ENCODE measurements at places on chromosomes 1 and 21. TPM values are rescaled to one million over a fixed set of nuclear protein-coding genes. Genes with fewer than 3 reads are reported as not detected.

PIK3C2B gene
- polyA plus RNA-seq: 2.6 TPM

DNA sequence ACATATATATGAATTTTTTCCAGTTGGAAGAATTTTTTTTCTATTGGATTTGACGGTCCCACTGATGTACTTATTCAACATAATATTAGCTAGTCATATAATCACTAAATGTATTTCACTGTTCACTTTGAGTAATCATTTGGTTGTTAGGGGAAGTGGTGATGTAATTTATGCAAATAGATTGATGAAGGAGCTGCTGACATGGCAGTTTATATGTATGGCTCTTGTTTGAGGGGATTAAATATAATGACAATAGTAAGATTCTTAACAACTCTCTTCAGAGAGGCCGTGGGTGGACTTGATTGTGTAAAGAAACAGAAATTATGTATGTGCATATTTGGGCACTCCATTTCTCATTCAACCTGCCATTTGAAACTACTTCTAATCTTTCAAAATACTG is 653.6 kb upstream of the ADGRL4 start:
- no peaks in the 10 kb centered on the region for H3K36me3 ChIP-seq
- no peak overlapping the region for H3K4me3 ChIP-seq
- H3K27me3 ChIP-seq: no peaks in the 10 kb centered on the region
- no peak for DNase-seq
- H3K4me1 ChIP-seq: no peaks in the 10 kb centered on the region

BACH1 gene
- polyA plus RNA-seq: 22.5 TPM

DNA sequence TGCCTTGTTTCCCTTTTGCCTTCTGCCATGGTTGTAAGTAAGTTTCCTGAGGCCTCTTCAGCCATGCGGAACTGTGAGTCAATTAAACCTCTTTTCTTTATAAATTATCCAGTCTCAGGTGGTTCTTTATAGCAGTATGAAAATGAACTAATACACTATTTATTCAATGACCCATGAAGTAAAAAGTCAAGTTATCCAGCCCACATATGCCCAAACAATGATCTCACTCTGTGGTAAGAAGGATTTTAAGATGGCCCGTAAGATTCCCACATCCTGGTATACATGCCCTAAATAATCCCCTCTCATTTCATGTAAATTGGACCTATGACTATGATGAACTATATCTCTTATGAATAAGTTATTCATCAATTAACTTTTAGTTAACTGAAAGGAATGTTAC is 1008.3 kb upstream of the B3GALT2 start:
- H3K27ac ChIP-seq: no peak overlapping the region
- H3K27me3 ChIP-seq: no peaks in the 10 kb centered on the region

IL12RB2 gene
- 0.52 TPM for polyA plus RNA-seq

GPR3 gene
- polyA plus RNA-seq: not detected

CYP4X1 gene
- polyA plus RNA-seq: not detected

GRCh38 chr1:101239095-101240040 is 2.5 kb downstream of the S1PR1 start:
- peaks cover 49% of the 10 kb centered on the region for H3K36me3 ChIP-seq
- peaks cover 64% of the 10 kb centered on the region for H3K4me1 ChIP-seq
- no peaks in the 10 kb centered on the region for H3K27me3 ChIP-seq
- peak overlapping the region; percentile 100 for H3K4me3 ChIP-seq
- no peak for DNase-seq

DNA sequence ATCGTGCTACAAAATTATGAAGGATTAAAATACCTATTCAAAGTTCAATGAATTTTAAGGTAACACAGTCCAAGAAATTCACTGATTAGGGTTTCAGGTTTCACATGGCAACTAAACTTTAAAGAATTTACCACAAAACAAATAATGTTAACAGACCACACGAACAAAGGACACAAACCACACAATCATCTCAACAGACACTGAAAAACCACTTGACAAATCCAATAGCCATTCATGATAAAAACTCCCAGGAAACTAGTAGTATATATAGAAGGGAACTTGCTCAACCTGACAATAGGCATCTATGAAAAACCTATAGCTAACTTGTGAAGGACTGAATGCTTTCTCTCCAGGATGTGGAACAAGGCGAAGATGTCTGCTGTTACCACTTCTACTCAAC is 21.1 kb upstream of the SH2D5 start:
- H3K27ac ChIP-seq: no peak overlapping the region
- H3K27me3 ChIP-seq: no peaks in the 10 kb centered on the region
- peaks cover 11% of the 10 kb centered on the region for H3K36me3 ChIP-seq
- no peak for DNase-seq

SHCBP1L gene
- polyA plus RNA-seq: not detected

CD1B gene
- not detected for polyA plus RNA-seq

DNA sequence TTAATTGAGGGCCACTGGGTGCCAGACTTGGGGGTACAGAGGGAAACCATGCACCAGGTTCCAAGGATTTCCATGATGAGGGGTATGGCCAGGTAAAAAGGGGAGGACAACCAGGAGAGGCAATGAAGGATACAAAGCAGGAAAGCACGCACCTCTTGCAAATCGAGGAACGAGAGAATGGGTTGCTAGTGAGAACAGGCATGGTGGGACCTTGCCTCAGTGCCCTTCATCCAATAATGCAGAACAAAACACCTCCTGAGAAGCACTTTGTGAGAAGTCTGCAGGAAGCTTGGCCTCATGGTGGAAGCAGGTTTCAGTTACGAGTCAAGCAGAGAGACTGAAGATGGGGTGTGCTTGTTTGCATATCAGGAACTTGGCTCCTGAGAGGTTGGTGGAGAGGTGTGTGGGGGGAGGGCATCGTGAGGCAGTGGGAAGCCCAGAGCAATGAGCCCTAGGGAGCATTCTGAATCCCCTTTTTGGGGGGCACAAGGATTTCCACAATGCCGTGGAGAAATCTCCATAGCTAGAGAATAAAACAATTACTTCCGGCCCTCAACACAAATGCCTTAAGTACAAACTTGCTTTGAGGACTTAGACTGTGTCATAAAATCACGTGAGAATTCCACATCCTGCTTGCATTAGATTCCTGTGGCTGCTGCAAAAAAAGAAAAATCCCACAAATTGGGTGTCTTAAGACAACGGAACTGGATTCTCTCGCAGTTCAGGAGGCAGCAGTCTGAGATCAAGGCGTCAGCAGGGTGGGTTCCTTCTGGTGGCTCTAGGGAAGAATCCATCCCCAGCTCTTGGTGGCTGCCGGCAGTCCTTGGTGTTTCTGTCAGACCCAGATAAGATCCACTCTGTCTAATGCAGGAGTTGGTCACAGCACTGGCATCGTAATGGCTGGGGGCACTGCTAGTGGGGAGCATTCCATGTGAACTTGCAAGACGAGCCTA is 54.9 kb upstream of the BACE2 start:
- H3K27me3 ChIP-seq: peaks cover 9% of the 10 kb centered on the region
- H3K36me3 ChIP-seq: no peaks in the 10 kb centered on the region
- peaks cover 20% of the 10 kb centered on the region for H3K4me1 ChIP-seq
- H3K27ac ChIP-seq: peak overlapping the region; percentile 88
- DNase-seq: no peak

DNA sequence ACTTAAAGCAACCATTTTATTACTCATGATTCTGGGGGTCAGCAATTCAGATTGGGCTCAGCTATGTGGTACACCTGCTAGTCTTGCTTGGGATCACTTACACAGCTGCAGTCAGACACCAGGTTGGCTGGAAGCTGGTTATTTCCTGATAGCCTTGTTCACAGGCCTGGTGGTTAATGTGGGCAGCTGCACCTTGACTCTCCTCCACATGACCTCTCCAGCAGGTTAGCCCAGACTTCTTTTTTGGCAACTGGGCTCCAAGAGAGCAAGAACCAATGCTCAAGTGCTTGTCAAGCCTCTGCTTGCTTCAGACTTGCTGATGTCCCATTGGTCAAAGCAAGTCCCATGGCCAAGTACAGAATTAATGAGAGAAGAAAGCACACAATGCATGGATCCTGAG is 11.8 kb upstream of the POGK start:
- no peak overlapping the region for H3K27ac ChIP-seq
- no peaks in the 10 kb centered on the region for H3K4me1 ChIP-seq
- no peak for DNase-seq
- peaks cover 17% of the 10 kb centered on the region for H3K27me3 ChIP-seq

CDA gene
- not detected for polyA plus RNA-seq

- no peaks in the 10 kb centered on the region for H3K27me3 ChIP-seq
- no peaks in the 10 kb centered on the region for H3K36me3 ChIP-seq
- H3K27ac ChIP-seq: no peak overlapping the region
- no peak overlapping the region for H3K4me3 ChIP-seq
- no peaks in the 10 kb centered on the region for H3K4me1 ChIP-seq
These were observed 57.3 kb downstream of the SYF2 start for GRCh38 chr1:25174730-25175612.

RXFP4 gene
- not detected for polyA plus RNA-seq

- peak overlapping the region; percentile 92 for H3K4me3 ChIP-seq
- peaks cover 15% of the 10 kb centered on the region for H3K4me1 ChIP-seq
- peak; percentile 37 for DNase-seq
- H3K27ac ChIP-seq: peak overlapping the region; percentile 75
- no peaks in the 10 kb centered on the region for H3K36me3 ChIP-seq
- H3K27me3 ChIP-seq: no peaks in the 10 kb centered on the region
These were observed 57.5 kb downstream of the BCL9 start for GRCh38 chr1:147598621-147599361.

GRCh38 chr1:147225193-147225730 is at the start of gene FMO5:
FMO5 (minus strand) TSS chr1:147225339; CDS start chr1:147225029, 310 bp downstream.
- no peaks in the 10 kb centered on the region for H3K36me3 ChIP-seq
- H3K27me3 ChIP-seq: no peaks in the 10 kb centered on the region
- H3K4me1 ChIP-seq: peaks cover 10% of the 10 kb centered on the region
- H3K4me3 ChIP-seq: peak within 1 kb of the TSS; percentile 92

- H3K4me1 ChIP-seq: no peaks in the 10 kb centered on the region
- no peaks in the 10 kb centered on the region for H3K27me3 ChIP-seq
- no peak overlapping the region for H3K27ac ChIP-seq
- no peak overlapping the region for H3K4me3 ChIP-seq
These were observed 226.1 kb downstream of the FGGY start for GRCh38 chr1:59522925-59523505.

DNA sequence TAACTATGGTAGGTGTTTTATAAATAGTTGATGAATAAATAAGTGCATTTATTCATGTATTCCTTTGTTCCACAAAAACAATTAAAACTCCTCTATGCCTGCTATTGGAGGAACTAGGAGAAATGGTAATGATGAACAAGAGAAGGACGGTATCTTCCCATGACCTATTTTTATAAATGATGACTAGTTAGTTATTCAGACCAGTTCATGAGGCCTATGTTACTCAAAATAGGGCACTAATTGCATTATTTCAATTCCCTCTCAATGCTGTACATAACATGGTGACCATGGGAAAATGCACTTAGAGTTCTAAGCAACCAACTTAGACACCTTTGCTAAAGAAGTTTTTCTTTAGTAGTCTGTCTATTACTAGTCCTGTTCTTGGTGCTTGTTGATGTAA is 53.1 kb downstream of the XCL1 start:
- peaks cover 16% of the 10 kb centered on the region for H3K27me3 ChIP-seq
- H3K27ac ChIP-seq: no peak overlapping the region
- H3K4me3 ChIP-seq: no peak overlapping the region
- DNase-seq: no peak
- no peaks in the 10 kb centered on the region for H3K4me1 ChIP-seq

DNA sequence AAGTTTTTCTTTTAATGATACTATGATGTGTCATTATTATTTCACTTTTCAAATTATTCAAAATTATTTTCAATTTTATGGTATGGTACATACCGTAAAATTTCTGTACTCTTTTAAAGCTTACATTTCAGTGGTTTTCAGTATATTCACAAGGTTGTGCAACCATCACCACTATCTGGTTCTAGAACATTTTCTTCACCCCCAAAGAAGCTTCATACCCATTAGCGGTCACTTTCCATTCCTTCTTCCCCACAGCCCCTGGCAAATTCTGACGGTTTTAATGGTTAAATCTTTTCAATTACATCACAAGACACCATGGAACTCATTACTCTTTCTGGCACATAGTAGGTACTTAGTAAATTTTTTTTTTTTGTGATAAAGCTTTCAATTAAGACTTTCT is 22.8 kb upstream of the ATP5PO start:
- H3K36me3 ChIP-seq: peaks cover 12% of the 10 kb centered on the region
- DNase-seq: no peak
- H3K4me1 ChIP-seq: peaks cover 80% of the 10 kb centered on the region
- H3K27ac ChIP-seq: peak overlapping the region; percentile 99
- H3K27me3 ChIP-seq: no peaks in the 10 kb centered on the region
- H3K4me3 ChIP-seq: peak overlapping the region; percentile 52

- H3K4me1 ChIP-seq: peaks cover 2% of the 10 kb centered on the region
- DNase-seq: peak; percentile 77
- no peaks in the 10 kb centered on the region for H3K36me3 ChIP-seq
- H3K4me3 ChIP-seq: no peak overlapping the region
These were observed 8.2 kb upstream of the S100A10 start for GRCh38 chr1:152001631-152002584.

EPRS1 gene
- polyA plus RNA-seq: 52.0 TPM

POGK gene
- polyA plus RNA-seq: 23.0 TPM

GRCh38 chr1:29177022-29177705 is 4.5 kb downstream of the SRSF4 start:
- peaks cover 32% of the 10 kb centered on the region for H3K4me1 ChIP-seq
- no peaks in the 10 kb centered on the region for H3K27me3 ChIP-seq
- H3K27ac ChIP-seq: peak overlapping the region; percentile 56
- H3K4me3 ChIP-seq: peak overlapping the region; percentile 45
- H3K36me3 ChIP-seq: peaks cover 11% of the 10 kb centered on the region
- no peak for DNase-seq

GRCh38 chr1:240619906-240620621 is 8.1 kb upstream of the GREM2 start:
- no peak overlapping the region for H3K27ac ChIP-seq
- H3K4me1 ChIP-seq: no peaks in the 10 kb centered on the region
- DNase-seq: no peak
- H3K27me3 ChIP-seq: peaks cover 4% of the 10 kb centered on the region

GRCh38 chr1:32627596-32628162 is 22.7 kb downstream of the ZBTB8OS start:
- no peak overlapping the region for H3K4me3 ChIP-seq
- peak overlapping the region; percentile 74 for H3K27ac ChIP-seq
- DNase-seq: no peak
- H3K36me3 ChIP-seq: peaks cover 79% of the 10 kb centered on the region
- no peaks in the 10 kb centered on the region for H3K27me3 ChIP-seq

FCRL1 gene
- not detected for polyA plus RNA-seq

DNA sequence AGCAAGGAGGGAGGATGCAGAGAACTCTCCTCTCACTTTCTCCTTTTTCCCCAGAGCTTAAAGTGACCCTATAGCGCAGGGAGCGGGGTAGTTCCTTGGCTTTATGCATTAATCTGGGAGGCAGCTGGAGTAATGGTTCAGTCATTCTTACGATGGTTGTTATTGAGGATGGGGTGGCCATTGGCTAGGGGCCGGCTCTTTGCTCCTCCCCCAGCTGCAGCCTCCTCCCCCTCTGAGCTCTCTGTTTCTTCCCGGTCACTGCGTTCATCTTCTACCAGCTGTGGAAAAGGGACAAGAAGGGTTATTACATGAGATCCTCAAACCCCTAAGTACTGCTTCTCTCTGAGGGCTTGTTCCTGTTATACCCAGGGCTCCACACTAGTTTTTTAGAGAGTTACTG is 8.6 kb downstream of the CERS2 start:
- H3K27me3 ChIP-seq: no peaks in the 10 kb centered on the region
- peaks cover 12% of the 10 kb centered on the region for H3K4me1 ChIP-seq
- peaks cover 13% of the 10 kb centered on the region for H3K36me3 ChIP-seq
- DNase-seq: no peak
